ENCODE measurements at places on chromosomes 13 and 19.

DNA sequence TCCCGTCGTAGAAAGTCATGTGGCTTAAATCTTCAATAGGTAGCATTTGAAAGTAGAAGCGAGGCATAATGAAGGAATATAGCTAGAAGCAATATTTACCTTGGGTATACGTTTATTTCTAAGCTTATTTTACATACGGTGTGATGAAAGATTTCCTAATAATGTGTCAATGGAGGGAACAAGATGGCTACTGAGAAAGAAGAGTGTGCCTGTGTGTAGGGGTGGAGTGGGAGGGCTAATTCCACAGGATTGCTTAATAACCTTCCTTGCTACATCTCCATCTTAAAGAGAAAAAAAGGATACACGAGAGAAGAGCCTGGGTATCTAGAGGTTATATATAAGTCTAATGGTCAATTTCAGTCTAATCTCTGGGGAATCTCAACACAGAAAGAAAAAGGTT, 2.0 kb downstream of the SPART start:
- DNase-seq: no peak

- DNase-seq: no peak
These were observed 548.5 kb downstream of the SLITRK1 start for GRCh38 chr13:83333614-83334388.

GRCh38 chr19:18424890-18425514, 5.8 kb downstream of the SSBP4 start:
- DNase-seq: no peak

GRCh38 chr13:40060296-40061007, 405.0 kb downstream of the COG6 start:
- DNase-seq: no peak

GRCh38 chr19:39557811-39558623, 18.1 kb upstream of the EID2 start:
- DNase-seq: no peak

DNA sequence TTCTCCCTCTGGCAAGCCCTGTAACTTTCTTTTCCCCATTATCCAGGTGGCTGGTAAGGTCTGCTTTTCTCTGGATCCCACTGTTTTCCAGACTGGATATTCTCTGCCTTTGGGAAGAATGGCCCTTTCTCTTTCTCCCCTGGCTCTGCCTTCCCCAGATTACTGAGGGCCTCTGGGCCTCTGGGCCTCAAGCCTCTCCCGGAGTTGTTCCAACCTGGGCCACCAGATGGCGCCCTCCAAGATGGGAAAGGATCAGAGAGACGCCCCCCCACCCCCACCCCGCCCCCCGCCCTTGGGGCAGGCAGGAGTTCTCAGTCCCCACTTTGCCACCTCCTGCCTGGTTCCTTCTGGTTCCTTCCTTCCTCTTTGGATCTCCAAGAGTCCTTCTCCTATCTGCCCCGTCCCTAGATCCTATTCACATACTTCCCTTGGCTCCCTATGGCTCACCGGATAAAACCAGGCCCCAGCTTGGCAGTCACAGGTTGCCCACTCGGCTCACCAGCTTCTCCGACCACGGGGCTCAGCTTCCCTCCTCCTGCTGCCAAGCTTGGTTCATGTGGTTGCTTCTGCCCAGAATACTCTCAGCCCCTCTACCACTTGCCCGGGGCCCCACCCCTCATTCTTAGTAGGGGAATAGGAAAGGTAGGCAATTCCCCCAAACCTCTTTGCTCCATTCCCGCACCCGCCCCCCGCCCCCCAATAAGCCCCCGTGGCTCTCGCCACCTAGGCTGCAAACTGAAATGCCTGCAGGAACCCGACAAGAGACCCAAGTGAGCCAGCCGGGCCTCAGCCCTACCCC, 13.1 kb downstream of the EPS8L1 start:
- DNase-seq: peak; percentile 53

DNA sequence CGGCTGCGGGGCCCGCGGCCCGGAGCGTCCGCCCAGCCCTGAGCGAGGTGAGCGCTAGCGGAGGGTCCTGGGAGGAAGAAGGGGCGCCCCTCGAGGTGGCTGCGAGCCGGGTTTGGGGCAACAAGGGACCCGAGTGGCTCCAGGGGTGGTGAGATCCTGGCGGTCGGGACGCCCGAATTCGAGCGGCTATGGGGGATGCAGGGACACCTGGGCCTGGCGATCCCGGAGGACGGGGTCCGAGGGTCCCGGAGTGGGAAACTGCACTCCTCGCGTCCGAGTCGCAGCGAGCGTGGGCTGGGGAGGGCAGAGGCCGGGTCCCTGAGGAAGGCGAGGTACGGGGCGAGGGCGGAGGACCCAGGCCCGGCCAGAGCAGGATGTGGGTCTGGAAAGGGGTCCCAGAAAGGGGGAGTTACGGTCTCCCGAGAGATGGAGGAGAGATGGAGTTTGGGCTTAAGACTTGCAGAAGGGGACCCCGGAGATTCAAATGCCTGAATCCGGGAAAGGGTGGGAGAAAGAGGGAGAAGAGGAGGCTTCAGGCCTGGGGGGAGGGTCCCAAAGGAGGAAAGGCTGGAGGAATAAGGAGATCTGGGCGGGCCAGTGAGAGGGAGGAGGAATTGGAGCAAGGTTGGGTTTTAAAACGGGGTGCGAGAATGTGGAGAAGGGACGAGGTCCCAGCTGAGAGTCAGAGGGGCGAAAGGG, 542 bp downstream of the CACNG7 start:
- DNase-seq: no peak

DNA sequence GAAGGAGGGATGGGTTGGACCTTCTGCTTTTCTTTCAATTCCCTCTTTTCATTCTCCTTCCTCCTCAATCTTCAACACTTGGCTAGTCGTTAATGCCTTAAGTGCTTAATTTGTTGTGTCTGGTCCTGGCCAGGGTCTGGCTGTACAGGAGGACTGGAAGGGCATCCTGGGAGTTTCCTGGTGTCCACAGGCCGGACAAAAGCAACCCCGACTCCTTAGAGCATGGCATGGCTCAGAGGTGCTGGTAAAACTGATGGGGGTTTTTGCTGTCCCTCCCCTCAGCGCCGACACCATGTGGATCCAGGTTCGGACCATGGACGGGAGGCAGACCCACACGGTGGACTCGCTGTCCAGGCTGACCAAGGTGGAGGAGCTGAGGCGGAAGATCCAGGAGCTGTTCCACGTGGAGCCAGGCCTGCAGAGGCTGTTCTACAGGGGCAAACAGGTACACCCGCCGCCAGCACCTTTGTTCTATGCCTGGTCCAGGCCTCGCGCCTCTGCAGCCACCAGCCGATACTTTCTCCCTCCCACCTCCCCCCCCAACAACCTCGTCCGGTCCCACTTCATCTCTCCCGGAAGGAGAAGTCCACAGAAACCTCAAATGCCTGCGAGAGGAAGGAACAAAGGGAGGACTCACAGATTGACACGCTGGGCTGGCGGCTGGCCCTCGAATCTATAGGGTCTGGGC, 1.4 kb downstream of the UHRF1 start:
- no peak for DNase-seq

DNA sequence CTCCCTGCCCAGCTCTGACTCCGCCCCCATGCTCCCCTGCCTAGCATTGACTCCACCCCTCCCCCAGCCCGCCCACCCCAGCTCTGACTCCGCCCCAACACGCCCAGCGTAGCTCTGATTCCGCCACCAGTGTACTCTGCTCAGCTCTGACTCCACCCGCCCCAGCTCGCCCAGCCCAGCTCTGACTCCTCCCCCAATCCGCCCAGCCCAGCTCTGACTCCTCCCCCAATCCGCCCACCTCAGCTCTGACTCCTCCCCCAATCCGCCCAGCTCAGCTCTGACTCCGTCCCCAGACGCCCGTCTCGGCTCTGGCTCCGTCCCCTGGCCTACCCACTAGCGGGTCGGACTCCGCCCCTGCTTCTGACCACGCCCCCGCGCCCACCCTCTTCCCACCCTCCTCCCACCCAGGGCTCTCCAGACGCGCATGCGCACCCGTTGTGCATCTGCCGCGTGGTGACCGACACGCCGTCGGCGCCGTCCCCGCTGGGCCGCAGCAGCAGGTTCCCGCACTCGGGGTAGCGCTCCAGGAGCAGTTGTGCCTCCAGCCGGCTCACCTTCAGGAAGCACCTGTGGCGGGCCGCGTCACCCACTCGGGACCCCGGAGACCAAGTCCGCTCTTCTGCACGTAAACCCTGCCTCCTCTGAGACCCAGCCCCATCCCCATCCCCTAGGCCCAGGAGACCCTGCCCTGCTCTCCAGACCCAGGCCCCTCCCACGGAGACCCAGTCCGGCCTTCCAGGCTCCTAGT, 10.2 kb downstream of the STAP2 start:
- peak; percentile 87 for DNase-seq

DNA sequence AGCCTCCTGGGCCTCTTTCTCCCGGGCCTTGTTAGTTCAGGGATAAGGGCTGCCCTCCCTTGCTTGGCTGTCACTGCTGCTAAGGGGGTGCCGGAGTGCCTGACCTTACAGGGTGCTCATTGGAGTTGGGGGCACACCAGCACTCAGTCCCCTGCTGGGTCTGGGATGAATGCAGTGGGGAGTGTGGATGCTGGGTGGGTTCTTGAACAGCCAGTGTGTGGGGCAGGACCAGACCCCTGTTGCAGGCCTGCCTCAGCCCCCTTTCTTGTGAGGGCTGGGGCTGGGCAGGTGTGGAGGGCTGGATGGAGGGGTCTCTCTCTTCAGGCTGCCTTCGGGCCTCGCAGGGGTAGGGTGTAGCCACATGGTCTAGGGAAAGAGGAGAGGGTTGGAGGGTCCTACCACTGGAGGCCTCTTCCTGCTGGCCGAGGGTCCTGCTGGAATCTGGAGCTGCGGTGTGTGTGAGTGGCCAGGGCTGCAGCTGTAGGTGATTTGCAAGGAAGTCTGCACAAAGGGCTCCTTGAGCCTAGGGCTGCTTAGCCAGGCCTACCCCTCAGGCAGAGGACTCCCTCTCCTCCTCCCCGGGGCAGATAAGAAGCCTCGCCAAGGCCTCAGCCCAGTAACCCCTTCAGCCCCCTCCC, 3.2 kb downstream of the CEBPA start:
- DNase-seq: no peak

- DNase-seq: no peak
These were observed 4.7 kb downstream of the NKPD1 start for GRCh38 chr19:45156011-45156630.

DNA sequence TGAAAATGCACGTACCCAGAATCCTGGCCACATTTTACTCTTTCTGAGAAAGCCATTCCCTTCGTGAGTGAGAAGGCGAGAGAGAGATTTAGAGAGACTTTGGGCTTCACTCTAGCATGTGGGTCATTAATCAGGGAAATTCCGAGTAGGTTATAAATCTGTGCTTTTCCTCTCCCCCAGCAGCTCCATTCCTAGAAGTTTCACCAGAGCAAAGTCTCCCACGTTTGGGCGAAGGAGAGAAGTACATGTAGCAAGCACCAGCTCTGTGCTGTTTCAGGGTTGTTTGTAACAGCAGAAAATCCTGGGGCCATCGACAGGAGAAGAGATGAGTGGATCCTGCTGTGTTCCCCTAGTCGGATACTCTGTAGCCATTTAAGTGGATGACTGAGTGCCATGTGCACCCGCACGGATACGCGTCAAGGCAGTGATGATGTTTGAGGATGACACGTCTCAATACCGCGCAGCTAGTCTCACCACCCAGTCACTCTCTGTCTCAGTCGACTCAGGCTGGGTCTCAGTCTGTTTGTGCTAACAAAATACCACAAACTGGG, 131.8 kb upstream of the PEG3 start:
- DNase-seq: no peak

DNA sequence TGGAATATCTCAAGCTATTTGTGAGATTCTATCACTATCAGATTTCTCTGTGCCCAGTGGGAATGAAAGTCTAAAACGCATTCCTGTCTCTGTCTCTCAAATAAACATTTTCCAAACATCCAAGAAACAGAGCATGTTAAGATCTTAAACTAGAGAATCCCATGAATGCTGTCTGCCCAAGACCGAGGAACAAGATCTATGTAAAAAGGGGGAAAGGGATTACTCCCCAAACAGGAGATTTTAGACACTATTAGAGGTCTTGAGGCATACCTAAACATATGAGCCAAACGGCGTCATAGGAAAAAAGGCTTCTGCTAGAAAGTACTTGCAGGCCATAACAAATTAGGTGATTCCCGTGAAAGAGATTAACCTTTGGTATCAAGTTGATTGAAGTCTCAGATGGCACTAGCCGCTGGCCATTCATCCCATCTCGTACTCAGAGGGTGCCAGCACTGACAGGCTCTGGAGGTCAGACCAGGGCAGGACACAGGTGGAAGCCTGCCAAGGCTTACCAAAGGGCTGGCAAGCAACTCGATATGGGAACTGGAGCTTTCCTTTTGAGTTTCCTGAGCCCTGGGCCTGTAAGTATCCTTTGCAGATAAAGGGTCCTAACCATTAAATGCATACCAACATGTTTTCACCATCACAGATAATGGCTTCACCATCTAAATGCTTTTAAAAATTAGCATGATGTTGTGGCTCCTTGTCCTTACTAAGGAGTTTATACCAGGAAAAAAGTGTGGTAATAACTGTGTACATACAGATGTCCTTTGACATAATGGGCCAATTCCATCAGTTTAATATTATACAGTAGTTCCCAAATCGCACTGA, 225.2 kb downstream of the FOXO1 start:
- DNase-seq: no peak

DNA sequence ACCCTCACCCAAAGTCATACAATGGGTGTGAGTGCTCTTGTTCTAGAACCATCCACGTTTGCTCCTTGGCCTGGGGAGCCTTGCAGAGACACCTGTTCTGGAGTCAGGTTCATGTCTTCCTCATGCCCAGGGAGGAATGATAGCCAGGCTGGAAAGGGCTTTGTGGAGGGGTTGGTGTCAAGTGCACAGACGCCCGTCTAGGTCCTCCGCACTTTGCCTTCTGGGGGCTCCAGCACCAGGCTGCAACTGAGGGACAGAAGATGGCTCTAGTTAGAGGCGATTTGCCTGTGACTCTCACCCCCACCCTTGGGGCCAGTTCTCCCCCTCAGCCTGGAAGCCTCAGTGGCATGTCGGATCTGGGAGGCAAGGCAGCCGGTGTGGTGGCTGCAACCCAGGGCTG, 47.2 kb upstream of the ZNF536 start:
- DNase-seq: no peak

DNA sequence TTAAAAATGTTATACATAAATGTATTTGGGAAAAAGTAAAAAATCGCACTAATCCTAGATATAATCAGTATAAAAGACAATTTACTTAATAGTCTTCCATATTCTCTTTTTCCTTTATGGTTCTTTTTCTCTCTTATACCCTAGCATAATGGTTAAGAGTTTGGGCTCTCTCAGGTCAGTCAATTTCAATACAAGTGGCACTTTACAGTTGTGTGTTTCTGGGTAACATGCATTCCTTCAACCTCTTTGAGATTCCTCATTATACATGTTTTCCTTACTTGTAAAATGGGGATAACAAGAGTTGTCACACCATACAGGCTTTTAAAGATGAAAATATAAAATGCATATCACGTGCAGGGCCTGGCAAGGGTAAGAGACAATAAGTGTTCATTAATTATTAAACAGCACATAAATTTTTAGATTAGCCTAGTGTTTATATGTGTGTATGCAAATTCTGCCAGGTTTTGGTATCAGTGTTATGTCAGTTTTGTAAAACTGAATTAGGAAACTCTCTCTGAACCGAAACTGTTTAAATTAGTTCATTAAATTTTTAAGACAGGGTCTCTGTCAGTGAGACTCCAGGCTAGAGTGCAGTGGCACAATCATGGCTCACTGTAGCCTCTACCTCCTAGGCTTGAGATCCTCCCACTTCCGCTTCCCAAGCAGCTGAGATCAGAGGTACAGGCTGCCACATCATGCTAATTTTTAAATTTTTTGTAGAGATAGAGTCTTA, 49.8 kb downstream of the ELF1 start:
- no peak for DNase-seq

GRCh38 chr19:632579-633067, 714 bp downstream of the POLRMT start:
- DNase-seq: no peak

- DNase-seq: no peak
These were observed 26.1 kb upstream of the CEACAM21 start for GRCh38 chr19:41549884-41550283.

All from activated T-helper 1 cell treated with Interleukin-2 at 50 U/mL for 16 hours (primary cell).